LNCaP clone FGC (cell line): ENCODE measurements at places on chromosomes 7 and 10.

DNA sequence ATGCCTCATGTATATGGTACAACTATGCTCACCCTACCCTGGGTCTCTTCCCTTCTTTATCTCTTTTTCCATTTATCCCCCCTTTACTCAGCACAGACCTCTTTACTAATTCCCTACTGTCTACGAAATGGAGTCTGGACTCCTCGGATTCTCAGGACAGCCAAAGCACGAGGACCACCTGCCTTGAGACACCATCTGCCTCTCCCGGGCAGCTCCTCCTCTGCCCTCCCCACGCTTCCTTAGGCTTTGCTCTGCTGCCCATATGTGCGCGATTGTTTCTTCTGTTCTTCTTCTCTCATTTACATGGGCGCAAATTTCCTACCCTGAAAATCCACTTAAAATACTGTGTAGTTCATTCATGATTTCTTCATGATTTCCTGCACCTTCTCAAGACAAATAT, 62.7 kb upstream of the STK17A start:
- DNase-seq = no peak

DNA sequence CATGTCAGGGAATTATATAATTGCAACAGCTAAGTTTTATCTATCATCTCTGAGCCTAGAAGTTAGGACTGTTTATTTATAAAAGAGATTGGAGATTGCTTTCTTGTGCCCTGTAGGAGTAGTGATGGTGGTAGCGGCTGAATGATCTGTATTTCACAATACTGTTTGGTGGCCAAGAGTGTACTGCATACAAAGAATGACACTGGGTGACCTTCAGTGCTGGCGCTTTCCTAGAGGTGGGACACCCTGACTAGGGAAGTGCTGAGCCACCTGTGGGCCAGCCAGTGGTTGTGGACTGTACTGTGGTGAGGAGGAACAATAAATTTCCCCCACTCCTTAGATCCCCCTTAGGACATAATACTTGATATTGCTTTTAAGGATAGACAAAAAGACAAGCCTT, 53.0 kb downstream of the COPG2 start:
- DNase-seq = no peak

- DNase-seq = no peak
Observed at GRCh38 chr10:9294865-9295264, 1240.4 kb downstream of the GATA3 start.

- no peak for DNase-seq
Observed at GRCh38 chr10:100710151-100710871, 35.1 kb upstream of the PAX2 start.

GRCh38 chr7:101593556-101593955, 35.5 kb downstream of the MYL10 start:
- DNase-seq = no peak

DNA sequence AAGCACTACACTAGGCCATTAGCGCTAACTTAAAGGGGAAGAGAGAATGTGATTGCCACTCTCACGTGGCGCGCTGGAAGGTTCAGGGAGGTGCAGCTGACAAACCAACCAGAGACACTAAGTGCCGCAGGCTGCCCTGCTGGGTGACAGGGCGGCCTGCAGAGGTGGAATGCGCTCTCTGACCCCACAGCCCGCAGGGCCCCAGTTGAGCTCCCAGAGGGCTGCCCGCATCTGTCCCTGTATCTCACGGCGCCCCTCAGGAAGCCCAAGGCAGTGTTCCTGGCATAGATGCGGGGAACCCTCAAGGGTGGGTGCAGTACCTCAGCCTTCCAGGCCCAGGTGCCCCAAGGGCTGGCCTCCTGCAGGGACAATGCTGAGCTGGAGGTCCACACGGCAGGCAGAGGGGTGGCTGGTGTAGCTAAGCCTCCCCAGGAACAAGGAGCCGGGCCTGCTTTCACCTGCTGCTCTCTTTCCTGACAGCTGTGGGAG, 66.6 kb downstream of the CALML3 start:
- no peak for DNase-seq

- DNase-seq = no peak
Observed at GRCh38 chr10:101216207-101217043, 12.8 kb downstream of the LBX1 start.

DNA sequence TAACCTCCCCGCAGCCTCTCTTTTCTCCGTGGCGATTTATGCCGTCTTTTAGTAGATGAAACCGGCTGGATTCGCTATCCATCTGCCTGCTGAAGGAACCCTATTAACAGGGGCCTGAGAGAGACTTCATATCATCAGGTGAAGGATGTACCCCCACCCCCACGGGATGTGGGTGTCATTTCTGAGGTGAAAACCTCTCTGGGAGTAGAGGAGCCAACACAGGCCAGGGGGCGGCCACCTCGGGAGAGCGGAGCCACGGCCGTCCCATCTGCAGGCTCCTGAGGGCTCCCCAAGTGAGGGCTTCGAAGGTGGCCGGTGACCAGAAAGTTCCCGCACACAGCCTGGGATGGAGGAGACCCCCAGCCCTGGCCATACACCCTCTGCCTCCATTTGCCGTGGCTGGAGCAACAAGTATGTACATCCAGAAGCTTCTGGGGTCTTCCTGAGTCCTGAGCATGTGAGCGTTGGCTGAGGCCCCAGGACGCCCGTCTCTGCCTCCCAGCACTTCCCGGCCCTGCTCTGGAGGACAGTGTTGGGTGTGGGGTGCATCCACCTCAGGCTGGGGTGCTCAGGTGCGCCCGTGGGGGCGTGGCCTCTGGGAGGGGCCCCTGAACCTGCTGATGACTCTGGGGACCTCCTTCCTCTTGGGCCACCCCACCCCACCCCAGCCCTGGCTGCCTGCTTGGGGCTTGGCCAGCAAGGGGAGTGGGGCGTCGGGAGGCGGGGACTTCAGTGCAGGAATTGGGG, 84.7 kb downstream of the NKX6-2 start:
- no peak for DNase-seq

DNA sequence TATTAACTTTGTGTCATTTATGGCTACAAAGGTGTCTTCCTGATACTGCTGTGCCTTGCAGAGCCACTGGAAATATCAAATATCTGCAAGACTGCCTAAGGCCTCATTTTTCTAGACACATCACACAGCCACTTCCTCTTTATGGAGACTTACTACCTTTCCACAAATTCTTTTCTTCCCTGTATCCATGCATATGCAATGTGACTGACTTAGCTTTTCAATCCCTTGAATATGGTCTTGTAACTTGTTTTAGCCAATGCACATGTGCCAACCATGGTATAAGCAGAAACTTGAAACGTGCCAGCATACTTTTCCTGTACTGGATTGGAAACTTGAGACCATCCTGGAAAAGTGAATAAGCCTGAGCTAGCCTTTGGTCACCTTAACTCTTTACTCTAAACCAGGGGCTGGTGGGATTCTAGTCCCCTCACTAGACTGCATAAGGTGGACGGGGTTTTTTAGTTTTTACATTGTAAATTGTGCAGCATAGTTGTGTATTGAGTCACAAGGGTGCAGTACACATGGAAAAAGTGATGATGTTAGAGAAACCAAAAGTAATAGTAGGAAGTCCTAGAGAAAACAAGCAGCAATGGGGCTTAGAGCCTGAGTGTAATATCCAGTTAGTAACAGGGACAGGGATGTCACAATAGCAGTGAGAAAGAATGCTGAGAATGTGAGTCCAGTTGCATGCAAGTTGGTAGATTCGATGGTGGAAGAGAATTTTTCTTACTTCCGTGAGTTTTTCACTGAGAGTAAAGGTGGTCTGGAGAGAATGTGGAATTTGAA, 879.5 kb downstream of the SORCS1 start:
- no peak for DNase-seq

GRCh38 chr7:26008428-26008827, 143.6 kb upstream of the NFE2L3 start:
- DNase-seq = no peak

DNA sequence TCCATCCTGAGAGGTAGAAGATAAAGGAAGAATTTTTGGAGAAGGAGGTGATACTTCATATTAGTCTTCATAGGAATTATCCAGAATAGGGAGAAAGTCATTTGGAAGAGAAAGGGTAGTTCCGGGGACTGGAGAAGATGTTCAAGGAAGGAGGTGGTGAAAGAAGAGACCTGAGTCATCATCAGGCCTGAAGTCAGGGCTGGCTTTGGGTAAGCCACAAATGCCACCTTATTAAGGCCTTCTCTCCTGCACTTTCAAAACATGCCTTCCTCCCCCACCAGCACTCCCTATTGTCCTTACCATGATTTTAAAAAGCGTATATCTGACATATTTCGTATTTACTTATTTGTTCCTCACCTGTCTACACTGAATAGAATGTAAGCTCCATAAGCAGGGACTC, 112.2 kb upstream of the LRGUK start:
- no peak for DNase-seq

GRCh38 chr10:7789390-7789789, 1.4 kb downstream of the ATP5F1C start:
- DNase-seq = no peak

DNA sequence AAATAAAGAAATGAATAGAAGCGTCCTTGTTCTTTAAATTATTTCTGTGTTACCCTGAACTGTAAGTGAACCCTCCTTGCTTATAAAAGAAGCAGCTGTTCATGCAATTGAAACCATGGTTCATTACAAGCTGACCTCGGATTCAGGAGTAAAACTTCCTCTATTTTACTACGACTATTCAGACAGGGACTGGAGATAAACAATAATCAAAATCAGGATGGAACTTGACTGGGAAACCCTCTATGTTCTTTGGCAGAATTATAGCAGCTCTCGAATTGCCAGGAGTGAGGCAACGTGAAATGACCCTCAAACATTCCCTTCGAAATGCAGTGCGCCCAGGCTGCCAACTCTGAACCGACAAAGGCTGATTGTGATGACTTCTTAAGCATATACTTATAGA, 172.1 kb downstream of the CYP26A1 start:
- no peak for DNase-seq

DNA sequence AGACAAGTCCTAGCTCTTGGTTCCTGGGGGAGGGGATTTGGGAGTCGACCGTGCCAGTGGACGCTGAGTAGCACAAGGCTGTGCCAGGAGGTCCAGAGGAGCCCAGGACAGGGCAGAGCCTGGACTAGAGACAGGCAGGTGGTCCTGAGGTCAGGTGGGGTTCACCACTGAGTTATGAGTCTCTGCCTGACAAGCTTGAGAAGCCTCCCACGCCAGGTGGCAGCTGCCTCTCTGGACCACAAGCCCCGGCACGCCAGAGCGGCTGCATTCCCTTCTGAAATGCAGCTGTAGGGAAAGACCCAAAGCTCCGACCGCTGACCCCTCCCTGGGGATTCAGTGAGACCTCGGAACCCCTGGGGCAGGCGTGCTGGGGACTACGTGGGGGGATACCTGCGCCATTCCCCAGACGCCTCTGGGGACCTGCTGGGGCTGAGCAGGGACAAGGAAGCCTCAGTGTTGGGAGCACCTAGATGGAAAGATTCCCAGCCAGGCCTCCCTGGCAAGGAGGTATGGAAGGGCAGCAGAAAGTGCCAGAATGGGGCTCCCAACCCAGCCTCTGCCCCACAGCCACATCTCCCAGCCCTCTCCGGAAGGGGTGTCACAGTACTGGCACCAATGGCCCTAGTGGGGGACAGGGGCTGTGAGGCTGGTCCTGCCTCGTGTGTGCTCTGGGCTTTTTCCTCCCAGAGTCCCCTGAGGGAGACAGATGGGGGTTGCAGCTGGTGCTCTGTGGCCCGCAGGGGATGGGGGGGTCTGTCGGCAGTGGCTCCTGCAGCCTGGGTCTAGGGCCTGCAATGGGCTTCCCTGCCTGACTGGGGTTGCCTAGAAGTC, 29.0 kb downstream of the PDGFA start:
- no peak for DNase-seq

GRCh38 chr7:137992104-137992549, 9.8 kb downstream of the CREB3L2 start:
- no peak for DNase-seq

DNA sequence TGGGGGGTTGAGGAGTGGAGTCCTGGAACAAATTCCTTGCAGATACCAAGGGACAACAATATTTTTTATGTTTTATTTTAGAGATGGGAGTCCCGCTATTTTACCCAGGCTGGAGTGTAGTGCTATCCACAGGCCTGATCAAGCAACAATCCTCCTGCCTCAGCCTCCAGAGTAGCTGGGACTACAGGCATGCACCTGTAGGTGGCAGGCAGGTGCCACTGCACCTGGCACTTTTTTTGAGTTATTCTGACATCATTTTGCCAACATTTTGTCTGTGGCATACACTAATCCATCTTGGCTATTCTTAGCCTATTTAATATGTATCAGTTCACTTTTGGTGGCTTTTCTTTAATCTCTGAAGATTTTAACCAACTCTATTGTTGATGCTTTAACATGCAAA, 317.8 kb upstream of the MTPN start:
- no peak for DNase-seq

- DNase-seq = no peak
Observed at GRCh38 chr7:128215281-128215680, 25.8 kb upstream of the LEP start.

DNA sequence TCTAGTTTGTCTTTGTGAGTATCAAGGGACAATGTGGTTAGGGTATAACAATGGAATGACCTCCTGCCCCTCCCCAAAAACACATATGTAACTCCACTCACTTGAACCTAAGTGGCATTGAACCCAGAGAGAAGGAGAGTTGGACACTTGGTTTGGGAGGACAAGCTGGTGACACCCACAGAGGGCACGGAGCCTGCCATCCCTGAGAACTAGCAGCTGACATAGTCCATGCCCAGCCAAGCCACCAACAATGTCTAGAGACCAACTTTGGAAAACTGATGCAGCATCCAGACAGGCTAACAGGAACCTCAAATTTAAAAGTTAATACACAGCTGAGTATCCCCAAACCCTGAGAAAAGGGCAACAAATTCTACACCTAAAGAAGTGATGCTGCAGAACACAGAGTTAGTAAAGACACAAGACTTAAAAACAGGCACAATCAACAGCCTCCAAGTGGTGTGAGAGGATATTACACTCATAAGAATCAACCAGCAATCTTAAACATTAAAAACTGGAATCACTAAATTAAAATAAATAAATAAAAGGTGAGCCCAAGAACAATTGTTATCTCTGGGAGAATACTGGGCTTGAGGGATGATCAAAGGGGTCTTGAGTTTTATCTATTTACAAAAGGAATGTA, 27.2 kb downstream of the NUDCD3 start:
- DNase-seq = no peak

DNA sequence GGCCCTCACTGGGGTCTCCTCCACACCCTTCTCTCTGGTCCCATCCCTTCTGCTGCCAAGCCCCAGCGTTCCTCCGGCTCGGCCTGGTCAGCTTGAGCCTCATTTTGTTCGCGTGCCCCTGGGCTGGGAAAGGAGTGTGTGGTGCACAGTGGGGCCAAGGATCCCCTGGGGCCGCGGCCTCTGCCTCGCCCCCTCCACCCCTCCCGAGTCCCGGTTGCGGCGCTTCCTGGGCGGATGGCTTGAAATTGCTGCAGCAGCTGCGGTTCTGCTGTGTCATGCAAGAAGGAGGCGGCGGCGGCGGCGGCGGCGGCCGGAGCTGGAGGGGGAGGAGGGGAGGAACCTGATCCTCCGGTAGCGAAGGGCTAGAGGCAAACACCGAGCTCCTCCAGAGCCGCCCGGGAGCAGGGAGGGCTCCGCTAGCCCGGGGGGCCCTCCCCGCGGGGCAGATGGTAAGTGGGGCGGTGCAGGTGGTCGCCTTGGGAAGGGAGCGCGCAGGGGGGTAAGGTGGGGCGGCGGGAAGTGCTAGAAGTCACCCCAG, 217.8 kb upstream of the MKLN1 start:
- DNase-seq = no peak

- DNase-seq = no peak
Observed at GRCh38 chr10:66892871-66893270, 33.0 kb upstream of the LRRTM3 start.
